ENCODE measurements at places on chromosomes 5 and 9.

- DNase-seq: no peak
These were observed 33.8 kb upstream of the TJP2 start for GRCh38 chr9:69140123-69140735.

- no peak for DNase-seq
These were observed 177.4 kb downstream of the SAXO1 start for GRCh38 chr9:18855656-18856055.

GRCh38 chr5:168525856-168526255 lies 3.2 kb upstream of the FBLL1 start:
- no peak for DNase-seq

DNA sequence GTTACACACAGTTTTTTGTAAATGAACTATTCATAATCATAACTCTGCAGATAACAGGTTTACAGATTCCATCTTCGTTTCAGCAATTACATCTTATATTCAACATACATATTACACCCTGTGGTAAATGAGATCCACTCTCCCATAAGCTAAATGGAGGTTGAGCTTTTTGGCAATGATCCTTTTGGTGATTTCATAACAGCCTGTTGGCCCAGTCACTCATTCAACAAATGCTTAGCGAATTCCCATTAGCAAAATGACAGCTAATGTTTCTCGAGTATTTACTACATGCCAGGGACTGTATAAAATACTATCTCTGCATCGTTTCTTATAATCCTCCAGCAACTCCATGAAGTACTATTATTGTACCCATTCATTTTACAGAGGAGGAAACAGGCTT lies 25.4 kb upstream of the AGXT2 start:
- no peak for DNase-seq

DNA sequence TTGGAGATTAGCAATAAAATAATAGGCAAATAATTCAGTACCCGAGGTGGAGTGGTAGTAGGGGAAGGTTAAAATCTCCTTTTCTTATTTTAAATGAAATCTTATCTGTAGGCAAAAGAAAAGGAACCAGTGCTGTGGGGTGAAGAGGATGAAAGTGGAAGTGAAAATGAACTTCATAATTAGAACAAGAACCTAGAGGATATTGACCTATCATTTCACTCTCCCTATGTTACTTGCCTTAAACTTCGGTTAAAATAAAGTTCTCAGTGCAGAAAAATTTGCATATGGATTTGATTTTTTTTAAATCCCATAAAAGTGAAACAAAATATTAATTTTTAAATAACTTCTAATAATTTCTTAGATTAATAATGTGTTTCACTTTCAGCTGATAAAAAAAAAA lies 1094.9 kb upstream of the C9orf72 start:
- no peak for DNase-seq

GRCh38 chr9:93406371-93406770 lies 45.1 kb upstream of the FAM120A start:
- no peak for DNase-seq

DNA sequence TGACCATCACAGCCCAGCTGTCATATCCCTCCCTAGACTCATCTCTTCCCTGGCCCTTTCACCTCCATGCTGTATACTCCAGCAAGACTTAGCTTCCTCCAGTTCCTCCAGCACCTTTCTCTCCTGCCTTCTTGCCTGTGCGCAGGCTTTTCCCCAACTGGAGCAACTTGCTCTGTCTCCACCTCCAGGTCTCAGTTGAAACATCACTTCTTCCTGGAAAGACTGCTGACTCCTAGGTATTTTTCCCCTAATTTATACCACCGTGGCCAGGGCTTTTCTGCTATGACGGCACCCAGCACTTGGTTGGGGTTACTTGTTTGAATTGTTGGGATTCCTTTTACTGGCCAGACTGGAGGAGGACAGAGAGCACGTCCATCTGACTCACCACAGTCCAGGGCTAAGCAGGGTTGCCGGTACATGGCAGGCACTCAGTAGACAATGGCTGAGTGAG lies 67.5 kb downstream of the KCNIP1 start:
- no peak for DNase-seq

DNA sequence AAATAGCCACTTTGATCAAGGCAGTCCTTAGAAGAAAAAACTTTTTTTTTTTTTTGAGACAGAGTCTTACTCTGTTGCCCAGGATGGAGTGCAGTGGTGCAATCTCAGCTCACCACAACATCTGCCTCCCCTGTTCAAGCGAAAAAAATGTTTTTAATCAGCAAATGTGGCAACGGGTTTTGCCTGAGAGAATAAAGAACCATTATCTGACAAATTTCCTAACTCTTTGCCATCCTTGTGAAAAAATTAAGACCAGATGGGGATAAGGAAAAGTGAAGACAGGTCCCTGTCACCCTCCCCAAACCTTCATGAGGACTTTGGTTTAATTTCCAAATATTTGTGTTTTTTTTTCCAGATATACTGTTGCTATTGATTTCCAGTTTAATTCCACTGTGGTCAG lies 107.3 kb upstream of the SPOCK1 start:
- DNase-seq: no peak

GRCh38 chr5:42811591-42812446 lies at the start of gene SELENOP:
Gene SELENOP (minus strand): TSS chr5:42811892. CDS start chr5:42808353, 3,539 bp downstream.
- DNase-seq: no peak

GRCh38 chr5:175464942-175465233 lies 13.5 kb upstream of the SFXN1 start:
- no peak for DNase-seq

- DNase-seq: no peak
These were observed at the start of gene PLCXD3 for GRCh38 chr5:41510176-41510831. Gene PLCXD3 (minus strand): TSS chr5:41510601. CDS start chr5:41510526, 75 bp downstream.

GRCh38 chr9:125239631-125240597 lies 1.2 kb downstream of the HSPA5 start:
- no peak for DNase-seq

DNA sequence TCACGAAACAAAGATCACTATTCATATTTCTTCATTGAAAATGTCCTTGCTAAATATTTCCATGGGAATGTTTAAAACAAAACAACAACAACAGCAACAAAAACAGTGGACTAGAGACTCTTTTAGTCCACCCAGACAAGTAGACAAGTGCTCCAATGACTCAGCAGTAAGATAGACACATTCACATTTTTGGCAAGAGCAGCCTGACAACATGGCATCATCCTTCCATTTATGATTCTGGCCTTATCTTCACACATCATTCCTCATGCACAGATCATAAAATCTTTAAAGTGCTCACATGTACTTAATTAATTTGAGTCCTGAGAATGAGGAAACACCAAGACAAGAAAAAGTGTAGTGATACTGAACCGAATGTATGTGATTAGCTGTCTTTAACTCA lies 132.6 kb upstream of the PDE4D start:
- no peak for DNase-seq

DNA sequence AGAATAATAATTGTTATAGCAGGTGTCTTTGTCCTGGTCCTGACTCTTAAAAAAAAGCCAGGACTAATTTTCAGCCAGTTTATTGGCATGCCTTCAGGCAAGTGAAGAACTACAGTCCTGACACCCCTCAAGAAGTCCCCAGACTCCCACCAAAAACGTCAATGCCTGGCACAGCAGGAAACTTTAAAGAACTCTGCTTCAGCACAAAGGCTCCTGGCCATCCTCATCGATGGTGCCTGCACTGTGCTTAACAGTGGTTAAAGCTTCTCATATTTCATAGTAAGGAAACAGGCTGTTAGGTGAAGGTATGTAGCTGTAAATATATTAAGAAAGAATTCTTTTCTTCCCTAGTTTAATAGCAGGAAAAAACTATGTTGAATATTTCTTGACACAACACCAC lies 280.1 kb upstream of the PUM3 start:
- no peak for DNase-seq

DNA sequence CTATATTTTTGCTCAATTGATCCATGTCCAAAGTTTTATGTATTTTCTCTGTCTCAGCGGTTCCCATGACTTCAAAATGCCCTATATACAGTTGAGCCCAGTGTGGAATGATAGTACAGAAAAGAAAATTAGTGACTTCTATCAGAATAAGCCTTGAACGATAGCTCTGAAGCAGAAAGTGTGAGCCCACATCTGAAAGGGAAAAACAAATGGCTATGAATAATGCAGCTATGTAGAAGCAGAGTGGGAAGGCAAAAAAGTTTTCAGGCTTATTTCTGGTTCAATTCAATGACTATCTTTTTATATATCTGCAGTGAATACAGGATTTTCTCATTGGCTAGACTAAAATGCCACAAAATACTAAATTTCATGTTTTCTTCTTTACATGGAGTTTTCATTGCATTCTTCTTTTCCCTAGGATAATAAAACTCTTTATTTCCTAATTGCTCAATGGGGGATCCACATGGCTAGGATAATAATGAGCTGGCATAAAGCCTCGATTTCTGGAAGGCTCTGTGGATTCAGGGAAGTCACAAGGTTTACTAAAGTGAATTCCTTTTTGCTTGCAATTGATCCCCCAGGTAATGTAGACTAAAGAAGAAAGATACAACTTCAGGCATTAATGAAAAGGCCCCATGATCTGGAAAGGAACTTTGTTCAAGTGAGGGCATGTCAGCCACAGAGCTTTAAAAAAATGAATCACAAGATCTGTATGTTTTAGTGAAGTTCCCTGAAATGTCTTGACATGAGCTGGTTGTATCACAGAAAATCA lies 377.0 kb upstream of the RIOK2 start:
- no peak for DNase-seq

GRCh38 chr9:99356512-99356971 lies 134.5 kb downstream of the SEC61B start:
- DNase-seq: no peak

- no peak for DNase-seq
These were observed 2.0 kb upstream of the DBH start for GRCh38 chr9:133634081-133634691.

GRCh38 chr9:115103746-115104477 lies 14.0 kb downstream of the TNC start:
- no peak for DNase-seq

- DNase-seq: no peak
These were observed 149.1 kb downstream of the NXNL2 start for GRCh38 chr9:88684046-88684445.

GRCh38 chr5:81830596-81830995 lies 79.7 kb upstream of the SSBP2 start:
- no peak for DNase-seq

- DNase-seq: no peak
These were observed 102.0 kb upstream of the SMC5 start for GRCh38 chr9:70156729-70157128.

DNA sequence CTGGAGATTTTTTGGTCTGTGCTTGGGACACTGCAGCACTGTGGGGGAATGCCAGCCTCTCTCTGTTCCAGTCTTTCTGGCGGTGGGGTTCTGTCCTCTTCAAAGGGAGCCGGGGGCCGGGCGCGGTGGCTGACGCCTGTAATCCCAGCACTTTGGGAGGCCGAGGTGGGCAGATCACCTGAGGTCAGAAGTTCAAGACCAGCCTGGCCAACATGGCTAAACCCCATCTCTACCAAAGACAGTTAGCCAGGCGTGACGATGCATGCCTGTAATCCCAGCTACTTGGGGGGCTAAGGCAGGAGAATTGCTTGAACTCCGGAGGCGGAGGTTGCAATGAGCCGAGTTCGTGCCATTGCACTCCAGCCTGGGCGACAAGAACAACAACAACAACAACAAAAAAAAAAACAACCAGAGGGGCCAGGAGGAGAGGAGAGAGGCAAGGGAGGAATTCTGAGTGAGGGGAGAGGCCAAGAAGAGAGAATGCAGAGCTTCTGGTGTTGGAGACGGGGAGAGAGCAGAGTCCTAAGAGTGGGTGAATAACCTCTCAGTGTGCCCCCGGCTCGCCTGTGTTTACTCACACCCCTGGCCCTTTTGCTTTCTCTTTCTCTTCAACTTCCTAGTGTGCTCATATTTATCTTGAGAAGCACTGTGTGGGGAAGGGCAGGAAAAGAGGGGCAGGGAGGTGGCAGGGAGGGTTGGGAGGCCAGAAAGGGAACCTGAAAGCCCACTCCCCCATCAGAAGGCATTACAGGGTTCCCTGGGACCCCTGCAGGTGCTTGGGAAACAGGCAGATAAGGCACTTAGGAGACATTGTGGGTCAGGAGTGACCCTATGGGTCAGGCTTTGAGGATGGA lies 3.2 kb upstream of the SET start:
- no peak for DNase-seq

DNA sequence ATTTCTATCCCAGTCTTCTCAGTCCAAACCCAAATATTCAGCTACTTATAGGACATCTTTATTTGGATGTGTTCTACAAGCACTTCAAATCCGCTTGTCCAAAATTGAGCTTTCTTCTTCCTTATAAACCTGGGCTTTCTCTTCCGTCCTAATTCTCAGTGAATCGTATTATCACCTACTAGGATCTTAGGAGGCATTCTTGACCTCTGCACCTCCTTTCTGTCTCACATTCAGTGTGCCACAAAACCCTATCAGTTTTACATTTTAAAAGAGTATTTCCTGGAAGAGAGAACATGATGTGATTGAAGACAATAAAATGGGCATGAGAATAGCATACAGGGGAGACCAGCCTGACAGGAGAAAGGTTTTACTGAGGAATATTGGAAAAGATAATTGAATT lies 16.8 kb upstream of the GNE start:
- DNase-seq: no peak
